ENCODE measurements at places on chromosomes 12 and 14. TPM values are rescaled to one million over a fixed set of nuclear protein-coding genes. Genes with fewer than 3 reads are reported as not detected.
A peak's percentile ranks its signal among the peaks of the same experiment; 100 is the strongest.

DNA sequence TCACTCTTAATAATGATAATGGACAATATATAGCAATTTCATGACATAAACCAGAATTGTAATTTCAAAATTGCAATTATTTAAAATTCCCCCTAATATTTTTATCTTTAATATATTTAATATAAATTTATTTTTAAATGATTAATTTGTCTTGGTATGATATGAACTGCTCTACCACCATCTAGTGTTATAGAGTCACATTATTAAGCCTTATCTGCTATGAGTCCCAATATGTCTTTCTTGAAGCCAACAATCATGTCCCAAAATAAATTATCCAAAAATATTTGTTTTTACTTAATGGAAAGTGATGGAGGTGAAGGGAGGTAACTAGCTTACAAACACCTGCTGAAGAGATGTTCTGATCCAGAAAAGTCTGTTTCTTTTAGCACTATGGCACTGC lies 151.4 kb downstream of the KCNC2 start:
- H3K27me3 ChIP-seq = no peaks in the 10 kb centered on the region
- DNase-seq = no peak
- H3K4me3 ChIP-seq = no peak overlapping the region
- no peak overlapping the region for H3K27ac ChIP-seq
- H3K4me1 ChIP-seq = no peaks in the 10 kb centered on the region
- no peaks in the 10 kb centered on the region for H3K36me3 ChIP-seq

DNA sequence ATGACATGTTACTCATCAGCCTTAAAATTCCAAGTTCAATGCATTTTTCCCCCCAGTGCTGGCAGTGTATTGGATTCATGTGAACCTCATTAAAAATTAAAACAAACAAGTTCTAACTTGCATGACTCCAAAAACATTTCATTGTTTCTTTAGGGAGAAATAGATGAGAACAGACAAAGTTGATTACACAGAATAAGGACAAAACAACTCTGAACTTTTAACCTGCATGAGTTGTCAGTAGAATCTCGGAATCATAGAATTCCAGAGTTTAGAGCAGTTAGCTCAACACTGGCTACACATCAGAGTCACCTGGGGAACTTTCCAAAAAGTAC lies 127.5 kb downstream of the TMX1 start:
- no peak overlapping the region for H3K27ac ChIP-seq
- no peak overlapping the region for H3K4me3 ChIP-seq
- no peak for DNase-seq
- H3K36me3 ChIP-seq = no peaks in the 10 kb centered on the region

The KLRB1 gene
- not detected for polyA plus RNA-seq

The GSC gene
- not detected for polyA plus RNA-seq

- no peaks in the 10 kb centered on the region for H3K27me3 ChIP-seq
- DNase-seq = no peak
- H3K4me1 ChIP-seq = no peaks in the 10 kb centered on the region
Measured at GRCh38 chr12:58425481-58426392, 484.4 kb downstream of the ATP23 start.

- peak; percentile 72 for DNase-seq
- peaks cover 38% of the 10 kb centered on the region for H3K4me1 ChIP-seq
- no peaks in the 10 kb centered on the region for H3K27me3 ChIP-seq
- peak overlapping the region; percentile 74 for H3K27ac ChIP-seq
- H3K4me3 ChIP-seq = peak overlapping the region; percentile 81
- H3K36me3 ChIP-seq = no peaks in the 10 kb centered on the region
Measured at GRCh38 chr12:22164139-22164538, 118.1 kb downstream of the CMAS start.

- H3K4me3 ChIP-seq = no peak overlapping the region
- DNase-seq = no peak
- H3K36me3 ChIP-seq = no peaks in the 10 kb centered on the region
- H3K27me3 ChIP-seq = peaks cover 32% of the 10 kb centered on the region
- no peak overlapping the region for H3K27ac ChIP-seq
- peaks cover 5% of the 10 kb centered on the region for H3K4me1 ChIP-seq
Measured at GRCh38 chr12:4420138-4420670, 25.4 kb downstream of the FGF6 start.

DNA sequence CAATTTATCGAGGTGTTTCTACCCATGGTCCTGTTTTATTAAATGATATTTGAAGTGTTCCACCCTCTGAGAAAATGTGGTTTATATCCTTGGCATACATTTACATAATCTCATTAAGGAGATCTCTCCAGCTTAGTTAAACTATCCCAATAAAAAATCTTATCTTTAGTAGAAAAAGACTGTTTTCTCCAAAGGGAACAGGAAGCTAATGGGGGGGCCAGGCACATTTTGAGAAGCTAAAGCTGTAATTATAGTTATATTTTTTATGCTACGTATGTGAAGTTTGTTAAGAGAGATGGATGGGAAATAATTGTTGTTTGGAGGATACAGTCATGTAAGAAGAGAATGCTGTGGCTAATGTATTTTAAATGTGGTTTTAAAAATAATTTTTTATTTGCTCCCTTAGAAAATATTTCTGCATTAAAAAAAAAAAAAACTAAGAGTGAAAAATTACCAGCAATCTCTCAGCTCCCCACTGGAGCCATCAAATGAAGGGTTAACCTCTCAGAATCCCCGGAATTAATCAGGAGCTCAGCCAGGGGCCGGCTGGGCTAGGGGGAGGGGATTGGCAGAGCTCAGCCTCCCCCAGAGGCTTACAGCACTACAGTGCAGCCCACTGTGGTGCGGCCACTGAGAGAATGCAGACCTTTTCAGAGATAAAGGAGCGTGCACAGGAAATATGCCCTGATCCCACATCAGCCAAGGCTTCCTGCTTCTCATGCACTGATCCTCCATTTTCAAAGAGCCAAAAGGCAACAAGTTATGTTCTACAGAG lies 185.8 kb downstream of the EGLN3 start:
- peaks cover 4% of the 10 kb centered on the region for H3K27me3 ChIP-seq
- no peak for DNase-seq
- no peaks in the 10 kb centered on the region for H3K36me3 ChIP-seq
- H3K4me1 ChIP-seq = no peaks in the 10 kb centered on the region

DNA sequence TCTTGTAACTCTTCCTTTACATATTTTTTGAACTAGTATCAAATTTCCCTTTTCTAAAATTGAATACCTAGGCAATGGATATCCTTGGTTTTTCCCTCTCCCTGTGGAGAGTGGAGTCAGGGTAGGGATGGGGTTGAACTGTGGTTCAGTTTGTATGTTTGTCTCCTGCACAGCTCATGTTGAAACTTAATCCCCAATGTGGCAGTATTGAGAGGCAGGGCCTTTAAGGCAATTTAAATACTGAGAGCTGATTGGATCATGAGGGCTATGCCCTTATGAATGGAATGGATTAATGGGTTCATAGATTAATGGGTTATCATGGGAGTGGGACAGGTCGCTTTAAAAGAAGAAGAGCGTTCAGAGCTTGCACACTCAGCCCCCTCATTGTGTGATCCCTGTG lies 127.2 kb upstream of the RGS6 start:
- no peak for DNase-seq
- H3K36me3 ChIP-seq = no peaks in the 10 kb centered on the region
- H3K4me3 ChIP-seq = no peak overlapping the region
- no peaks in the 10 kb centered on the region for H3K4me1 ChIP-seq
- no peak overlapping the region for H3K27ac ChIP-seq

The ACRBP gene
- 9.1 TPM for polyA plus RNA-seq

Measured in naive B cell (primary cell).